ENCODE measurements at places on chromosomes 11 and 22.

- no peak for DNase-seq
Observed at GRCh38 chr11:537622-538430, 499 bp downstream of the LRRC56 start.

DNA sequence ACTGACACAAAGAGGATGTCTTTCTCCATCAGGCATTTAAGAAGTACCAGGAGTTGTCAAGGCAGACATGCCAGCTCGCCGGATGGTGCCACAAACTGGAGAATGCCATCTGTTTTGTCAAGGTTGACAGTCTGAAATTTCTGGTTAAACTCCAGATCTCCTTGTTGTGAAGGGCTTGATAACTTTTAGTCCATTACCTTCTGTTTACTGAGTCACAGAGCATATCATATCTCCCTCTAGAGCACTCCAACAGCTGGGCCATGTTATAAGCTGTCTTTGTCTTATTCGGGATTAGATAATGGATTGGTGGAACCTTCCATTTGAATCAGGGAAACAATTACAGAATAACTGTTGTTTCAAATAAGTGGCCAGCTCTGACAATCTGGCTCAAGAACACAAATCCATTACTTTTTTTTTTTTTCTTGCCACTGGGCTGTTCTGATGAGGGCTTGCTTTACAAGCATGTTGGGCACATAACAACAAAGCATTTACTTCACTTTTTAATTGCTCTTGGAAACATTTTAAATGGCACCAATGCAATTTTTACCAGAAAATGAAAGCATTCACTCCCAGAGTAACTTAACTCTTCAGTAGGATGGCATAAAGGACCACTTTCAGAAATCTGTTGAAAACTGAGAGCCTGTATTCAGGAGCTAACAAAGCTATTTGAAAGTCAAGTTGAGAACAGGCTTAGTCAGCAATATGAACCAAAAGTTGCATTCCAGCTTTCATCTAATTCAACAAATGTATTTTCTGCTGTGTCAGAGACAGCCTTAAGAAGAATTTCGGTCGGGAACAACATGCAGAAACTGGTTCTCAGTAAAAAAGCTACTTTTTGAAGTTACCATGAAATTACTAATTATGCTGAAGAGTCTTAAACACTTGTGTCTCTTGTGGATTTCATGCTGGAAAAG, 227.6 kb upstream of the PITPNB start:
- no peak for DNase-seq

- DNase-seq, result no peak
Observed at GRCh38 chr22:48434156-48434867, 1393.4 kb downstream of the BRD1 start.

DNA sequence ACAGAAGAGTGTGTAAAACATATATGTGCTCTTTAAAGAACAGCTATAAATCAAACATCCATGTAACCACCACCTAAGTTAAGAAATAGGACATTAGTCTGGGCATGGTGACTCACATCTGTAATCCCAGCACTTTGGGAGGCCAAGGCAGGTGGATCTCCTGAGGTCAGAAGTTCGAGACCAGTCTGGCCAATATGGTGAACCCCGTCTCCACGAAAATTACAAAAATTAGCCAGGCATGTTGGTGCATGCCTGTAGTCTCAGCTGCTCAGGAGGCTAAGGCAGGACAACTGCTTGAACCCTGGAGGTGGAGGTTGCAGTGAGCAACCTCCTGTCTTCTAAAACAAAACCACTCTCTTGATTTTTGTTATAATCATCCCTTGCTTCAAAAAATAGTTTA, 103.3 kb downstream of the LRRC32 start:
- DNase-seq, result no peak

DNA sequence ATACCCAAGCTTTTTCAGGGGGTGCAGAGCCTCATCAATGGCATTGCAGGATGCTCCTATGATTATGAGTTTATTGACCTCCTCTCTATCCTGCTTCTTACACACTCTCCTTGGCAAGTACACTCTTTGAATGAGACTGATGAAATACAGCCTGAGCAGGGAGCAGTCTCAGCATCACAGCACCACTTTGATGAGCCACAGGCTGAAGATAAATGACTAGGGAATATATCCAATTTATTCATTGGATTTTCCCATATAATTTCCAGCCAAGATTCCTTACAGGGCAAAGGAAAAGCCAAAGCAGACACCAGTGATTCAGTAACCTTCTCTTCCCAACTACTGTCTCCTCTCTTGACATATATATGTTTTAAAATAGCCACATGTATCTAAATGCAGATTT, 79.2 kb downstream of the CASP12 start:
- DNase-seq, result no peak

GRCh38 chr11:88405853-88406252, 68.3 kb upstream of the CTSC start:
- no peak for DNase-seq

DNA sequence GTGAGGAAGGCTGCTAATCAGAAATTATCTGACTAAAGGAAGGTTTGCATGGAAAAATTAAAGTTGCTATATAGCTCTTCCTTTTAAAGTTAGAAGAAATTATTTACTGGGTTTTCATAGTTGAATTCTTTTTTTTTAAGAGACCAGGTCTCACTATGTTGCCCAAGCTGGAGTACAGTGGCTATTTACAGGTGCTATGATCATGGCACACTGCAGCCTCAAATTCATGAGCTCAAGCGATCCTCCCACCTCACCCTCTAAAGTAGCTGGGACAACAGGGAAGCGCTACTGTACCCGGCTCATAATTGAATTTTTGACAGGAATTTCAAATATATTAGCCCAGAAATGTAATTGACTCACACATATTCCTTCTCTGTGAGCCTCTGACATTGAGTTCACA, 3.9 kb downstream of the MSANTD2 start:
- DNase-seq, result no peak

- no peak for DNase-seq
Observed at GRCh38 chr11:74326665-74327064, 15.2 kb upstream of the P4HA3 start.

GRCh38 chr11:104841973-104842525, 56.2 kb downstream of the CASP12 start:
- no peak for DNase-seq

DNA sequence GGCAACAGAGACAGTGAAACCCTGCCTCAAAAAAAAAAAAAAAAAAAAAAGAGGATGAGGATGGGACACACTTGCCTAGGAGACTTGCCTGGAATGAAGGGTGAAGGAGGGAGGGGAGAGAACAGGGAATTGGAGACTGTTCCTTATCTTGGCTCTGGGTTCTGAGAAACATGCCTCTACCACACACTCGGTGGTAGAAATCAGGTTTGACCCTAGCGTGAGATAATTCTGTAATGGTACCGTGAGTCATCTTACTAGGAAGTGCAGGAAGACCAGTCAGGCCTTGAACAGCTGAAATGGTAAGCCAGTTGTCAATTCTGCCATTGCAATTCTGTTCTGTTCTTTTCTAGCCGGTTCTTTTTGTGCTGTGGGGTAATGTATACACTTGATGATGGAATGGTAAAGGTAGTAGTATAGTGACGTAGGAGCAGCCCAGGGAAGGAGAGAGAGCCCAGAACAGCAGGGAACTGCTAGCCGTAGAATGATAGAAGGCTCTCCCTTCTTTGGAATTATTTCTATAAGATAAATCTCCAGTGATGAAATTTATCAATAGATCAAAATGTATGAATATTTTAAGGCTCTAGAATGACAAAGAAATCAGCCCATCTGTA, 3.9 kb upstream of the AMBRA1 start:
- DNase-seq, result no peak

DNA sequence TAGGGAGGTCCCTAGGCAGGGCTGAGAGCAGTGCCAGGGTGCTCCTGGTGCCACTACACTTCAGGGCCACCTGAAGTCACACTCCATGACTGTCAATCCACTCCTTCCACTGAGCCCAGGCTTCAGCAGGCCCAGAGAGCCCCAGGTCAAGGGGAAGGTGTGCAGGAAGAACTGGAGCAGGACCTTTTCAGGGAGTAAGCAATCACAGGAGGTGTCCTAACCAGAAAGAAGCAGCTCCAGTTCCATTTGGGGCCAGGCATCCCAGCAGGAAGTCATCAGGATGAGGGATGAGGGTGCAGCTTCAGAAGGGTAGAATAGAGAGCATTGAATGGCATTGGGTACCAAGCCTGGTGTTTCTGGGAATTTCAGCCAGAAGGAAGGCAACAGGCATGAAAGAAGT, 556.5 kb downstream of the INSC start:
- no peak for DNase-seq

DNA sequence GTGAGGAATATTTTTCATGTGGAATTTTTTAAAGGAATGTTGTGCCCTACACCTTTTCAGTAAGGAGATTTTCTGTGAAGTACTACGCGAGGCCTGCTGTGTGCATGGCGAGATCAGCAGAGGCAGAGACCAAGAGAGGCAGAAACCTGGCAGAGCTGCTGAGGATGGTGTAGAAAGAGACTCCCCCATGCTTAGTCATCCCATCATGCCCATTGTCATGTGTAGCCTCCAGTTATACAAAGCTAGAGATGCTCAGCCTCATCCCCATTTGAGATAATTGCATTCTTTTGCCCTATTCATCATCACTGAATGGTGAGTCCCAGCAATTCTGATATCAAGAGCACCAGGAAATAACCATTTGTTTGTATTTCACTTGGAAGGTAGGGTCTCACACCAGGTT, 3.0 kb upstream of the MS4A7 start:
- no peak for DNase-seq

DNA sequence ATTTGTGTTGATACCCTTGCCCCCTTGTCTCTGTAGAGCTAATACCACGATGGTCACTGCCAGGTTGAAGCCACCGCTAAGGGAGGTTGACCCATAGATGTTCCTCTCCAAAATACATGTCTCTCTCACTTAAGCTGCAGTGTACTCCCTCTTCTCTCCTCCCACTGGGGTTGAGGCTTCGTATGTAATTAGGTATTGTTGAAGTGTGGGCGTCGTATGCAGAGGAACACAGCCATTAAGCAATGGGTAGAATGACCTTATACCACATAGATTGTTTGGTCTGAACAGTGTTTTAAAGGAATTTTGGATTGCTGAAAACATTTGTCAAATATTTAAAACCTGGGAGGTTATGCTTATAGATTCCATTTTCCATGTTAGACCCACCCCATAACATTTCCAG, 71.9 kb downstream of the TRAF6 start:
- no peak for DNase-seq

GRCh38 chr11:113533425-113533698, 58.2 kb upstream of the DRD2 start:
- DNase-seq, result no peak

- DNase-seq, result no peak
Observed at GRCh38 chr11:19589567-19590260, 122.9 kb upstream of the NAV2 start.

- no peak for DNase-seq
Observed at GRCh38 chr11:67292671-67293070, 3.6 kb downstream of the ANKRD13D start.

DNA sequence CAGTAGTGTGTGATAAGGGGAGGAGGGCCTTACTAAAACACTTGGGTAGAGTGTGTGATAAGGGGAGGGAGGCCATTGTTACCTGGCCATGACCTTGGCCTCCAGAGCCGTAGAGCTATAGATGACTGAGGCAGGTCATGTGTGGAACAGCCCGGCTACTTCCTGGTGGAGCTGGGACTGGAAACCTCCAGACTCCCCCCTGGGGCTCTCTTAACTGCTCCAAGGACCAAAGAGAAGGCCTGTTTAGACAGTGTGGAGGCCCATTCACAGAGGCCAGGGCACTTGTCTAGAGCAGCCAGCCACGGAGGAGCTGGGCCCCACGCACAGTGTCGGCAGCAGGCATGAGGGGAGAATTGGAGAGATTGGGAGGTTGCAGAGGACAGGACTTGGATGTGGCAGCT, 12.5 kb upstream of the MICALL1 start:
- no peak for DNase-seq

- DNase-seq, result no peak
Observed at GRCh38 chr11:107619926-107620325, 29.0 kb downstream of the ELMOD1 start.

GRCh38 chr11:7314811-7315604, 63.3 kb downstream of the SYT9 start:
- DNase-seq, result no peak

DNA sequence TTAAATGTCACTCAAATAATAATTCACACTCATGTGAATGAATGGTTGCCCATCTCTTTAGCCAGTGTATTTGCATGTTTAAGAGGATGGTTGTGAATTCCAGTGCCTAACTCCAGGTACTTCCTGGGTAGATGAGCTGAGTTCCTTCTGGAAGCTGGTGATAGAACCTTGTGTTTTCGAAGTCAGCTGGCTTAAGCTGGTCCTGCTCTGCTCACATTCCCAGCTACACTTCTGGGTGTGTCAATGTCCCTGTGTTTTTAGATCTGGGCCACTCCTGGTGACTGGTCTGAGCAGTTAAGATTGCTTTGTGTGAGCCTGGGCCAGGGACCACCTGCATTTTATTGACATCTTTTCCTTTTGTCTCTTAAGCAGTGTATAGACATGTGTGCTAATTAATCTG, 10.6 kb downstream of the TEAD1 start:
- no peak for DNase-seq

- no peak for DNase-seq
Observed at GRCh38 chr11:1157341-1157644, 460 bp upstream of the MUC5AC start.

DNA sequence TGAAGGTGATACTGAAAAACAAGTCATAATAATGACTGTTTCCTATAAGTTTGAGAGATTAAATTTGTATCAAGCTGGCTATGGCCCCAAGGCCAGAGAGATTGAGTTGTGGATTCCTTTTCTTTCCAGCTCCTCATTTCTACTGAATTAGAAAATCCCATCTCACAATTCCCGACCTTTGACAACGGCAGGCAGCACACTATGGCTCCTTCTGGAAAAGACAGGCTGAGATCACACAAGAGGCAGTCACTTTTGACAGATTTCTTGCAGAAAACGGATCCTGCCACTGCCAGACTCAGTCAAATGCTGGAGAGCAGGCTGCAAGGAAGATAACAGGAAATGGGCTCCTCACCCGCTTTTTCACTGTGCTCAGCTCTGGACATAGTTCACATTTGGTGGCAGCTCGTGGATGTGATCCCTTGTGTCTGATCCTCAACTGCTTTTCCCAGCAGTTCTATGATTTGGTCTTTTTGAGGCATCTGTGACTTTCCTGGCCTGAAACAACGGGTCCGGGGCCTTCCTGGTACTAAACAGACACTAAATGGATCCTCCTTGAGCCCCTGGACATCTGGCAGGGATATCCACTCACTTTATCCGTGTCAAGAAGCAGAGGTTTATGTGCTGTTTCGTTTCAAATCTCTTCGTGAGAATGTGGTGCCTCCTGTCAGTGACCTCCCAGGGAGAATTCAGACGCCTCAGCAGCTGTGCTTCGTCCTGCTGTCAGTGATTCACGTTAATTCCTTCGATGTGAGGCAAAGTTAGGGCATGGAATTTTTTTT, 26.1 kb upstream of the RTL6 start:
- DNase-seq, result no peak

DNA sequence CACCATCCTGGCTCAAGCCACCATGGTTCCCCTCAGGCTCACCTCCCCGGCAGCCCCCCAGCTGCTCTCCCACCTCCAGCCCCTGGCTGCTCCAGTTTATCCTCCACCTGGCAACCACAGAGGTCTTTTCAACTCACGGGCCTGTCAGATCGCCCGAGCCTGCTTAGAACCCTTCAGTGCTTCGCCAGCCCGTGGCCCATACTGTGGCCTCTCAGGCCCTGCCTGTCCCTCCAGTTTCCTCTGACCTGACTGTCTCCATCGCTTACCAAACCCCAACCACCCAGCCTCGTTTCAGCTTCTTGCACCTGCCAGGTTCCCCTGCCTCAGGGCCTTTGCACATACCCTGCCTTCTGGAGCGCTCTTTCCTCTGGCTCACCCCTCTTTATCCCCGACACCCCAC, 6.9 kb downstream of the KCNC1 start:
- DNase-seq, result no peak

- DNase-seq, result no peak
Observed at GRCh38 chr22:39256186-39256552, 11.4 kb upstream of the PDGFB start.
